Adrenal gland (tissue), 19 donors: ENCODE measurements at places on chromosomes 2 and 18.
A peak's percentile ranks its signal among the peaks of the same experiment; 100 is the strongest.

GRCh38 chr2:183284606-183285005, 160.4 kb downstream of the NUP35 start:
- DNase-seq: no peak

DNA sequence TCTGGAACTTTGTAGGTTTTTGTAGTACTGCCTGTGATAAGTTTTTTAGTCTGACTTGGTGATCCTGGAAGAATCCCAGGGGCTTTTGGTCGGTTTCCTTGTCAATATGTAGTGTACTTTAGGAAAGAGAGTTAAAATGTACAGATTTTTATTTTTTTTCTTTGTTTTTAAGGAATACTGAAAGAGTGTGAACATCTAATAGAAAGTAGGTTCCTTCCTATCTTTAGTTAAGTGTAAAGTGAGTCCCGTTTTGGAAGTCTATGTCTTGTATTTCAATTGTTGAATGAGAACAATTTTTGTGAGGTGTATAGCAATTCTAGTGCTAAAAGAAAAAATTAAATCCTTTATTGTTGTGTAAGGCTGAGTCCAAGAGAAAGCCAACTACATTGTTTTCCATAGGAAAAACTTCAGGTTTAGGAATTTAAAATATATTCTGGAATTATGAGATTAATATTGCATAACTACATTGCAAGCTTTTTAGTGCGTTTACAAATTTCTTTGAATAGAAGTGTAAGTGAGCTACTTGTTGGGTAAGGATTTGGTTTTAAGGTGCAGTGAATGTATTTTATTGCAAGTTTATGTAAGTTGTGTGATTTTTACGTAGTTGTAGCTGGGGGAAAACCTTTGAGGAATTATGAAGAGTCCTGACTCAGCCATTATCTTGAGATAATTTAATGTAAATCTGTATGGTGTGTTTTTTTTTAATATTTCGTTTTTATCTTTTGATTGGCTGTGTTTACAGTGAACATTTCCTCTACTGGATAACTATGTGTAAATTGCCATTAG, 1.7 kb downstream of the VAPA start:
- DNase-seq: no peak

DNA sequence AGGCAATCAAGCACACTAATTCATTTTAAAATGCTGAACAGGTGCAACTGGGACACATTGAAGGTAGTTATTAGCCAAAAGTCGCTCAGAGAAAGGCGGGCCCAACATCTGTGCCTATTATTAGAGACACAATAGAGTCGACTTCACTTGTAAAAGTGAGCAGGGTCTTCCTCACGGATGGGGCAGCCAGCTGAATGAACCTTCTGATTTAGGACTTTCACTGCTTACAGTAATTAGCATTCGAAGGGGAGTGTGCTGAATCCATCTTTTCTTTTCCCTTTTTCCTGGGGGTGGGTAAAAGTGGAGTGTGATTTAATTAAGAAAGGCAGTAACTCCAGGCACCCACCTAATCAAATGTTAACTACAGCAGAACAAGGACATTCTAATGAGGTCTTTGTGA, 677.7 kb downstream of the DCDC2C start:
- DNase-seq: no peak

DNA sequence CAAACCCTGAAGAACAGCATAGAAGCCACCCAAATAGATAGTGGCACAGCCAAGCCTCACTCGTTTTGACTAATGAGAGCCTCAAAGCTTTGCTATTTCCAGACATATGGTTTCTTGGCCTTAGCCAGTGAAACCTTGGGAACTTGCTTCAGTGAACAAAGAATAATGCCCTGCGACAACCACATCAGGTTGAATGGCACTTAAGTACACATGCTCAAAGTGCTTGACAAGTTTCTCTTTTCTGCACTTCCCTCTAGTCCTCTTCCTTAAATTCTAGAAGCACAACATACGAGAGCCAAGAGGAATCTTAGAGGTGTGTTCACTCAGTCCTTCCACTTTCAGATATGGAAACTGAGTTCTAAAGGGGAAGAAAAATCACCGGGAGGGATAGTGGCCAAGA, 258.3 kb downstream of the HAUS1 start:
- DNase-seq: no peak

GRCh38 chr2:12819103-12819475, 102.4 kb downstream of the TRIB2 start:
- peak; percentile 97 for DNase-seq

GRCh38 chr2:63632382-63632781, 43.6 kb downstream of the MDH1 start:
- no peak for DNase-seq

- no peak for DNase-seq
These were observed 91.7 kb upstream of the ACVR1 start for GRCh38 chr2:157967856-157968255.

DNA sequence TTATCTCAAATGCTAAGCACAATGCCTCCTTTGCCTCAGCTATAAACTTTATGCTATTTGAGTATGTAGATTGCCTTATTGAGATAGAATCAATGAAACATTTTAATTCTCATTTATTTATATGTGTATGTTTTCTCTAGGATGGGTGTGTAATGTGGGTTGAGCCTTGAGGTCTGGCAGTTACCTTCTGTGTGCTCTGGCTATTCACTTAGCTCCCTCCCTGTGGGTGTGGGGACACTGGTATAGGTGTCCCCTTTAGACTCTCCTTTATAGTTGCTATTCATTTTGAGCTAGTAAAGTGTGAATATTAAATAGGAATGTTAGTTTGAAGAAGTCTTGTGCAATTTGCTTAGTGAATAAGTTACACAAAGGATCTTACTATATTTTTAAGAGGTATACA, 1.8 kb downstream of the SLC9A4 start:
- DNase-seq: no peak

DNA sequence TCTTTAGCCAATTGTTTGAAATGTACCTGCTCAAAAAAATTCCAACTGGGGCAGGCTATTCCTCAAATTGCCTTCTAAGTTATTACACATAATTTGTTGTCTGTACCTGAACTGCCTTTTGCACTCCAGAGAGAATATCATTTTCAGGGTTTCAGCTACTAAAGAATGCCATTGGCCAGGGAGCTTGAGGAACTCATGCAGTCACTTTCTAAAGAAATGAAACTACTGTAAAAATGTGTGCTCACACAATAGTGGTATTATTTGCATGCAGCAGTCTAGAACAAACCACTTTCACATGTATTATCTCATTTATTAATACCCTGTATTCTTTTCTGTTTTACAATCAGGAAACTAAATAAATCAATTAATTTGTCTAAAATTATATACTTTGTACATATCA, 152.2 kb downstream of the PID1 start:
- no peak for DNase-seq

- DNase-seq: no peak
These were observed 151.7 kb downstream of the TRABD2A start for GRCh38 chr2:84729224-84729623.

DNA sequence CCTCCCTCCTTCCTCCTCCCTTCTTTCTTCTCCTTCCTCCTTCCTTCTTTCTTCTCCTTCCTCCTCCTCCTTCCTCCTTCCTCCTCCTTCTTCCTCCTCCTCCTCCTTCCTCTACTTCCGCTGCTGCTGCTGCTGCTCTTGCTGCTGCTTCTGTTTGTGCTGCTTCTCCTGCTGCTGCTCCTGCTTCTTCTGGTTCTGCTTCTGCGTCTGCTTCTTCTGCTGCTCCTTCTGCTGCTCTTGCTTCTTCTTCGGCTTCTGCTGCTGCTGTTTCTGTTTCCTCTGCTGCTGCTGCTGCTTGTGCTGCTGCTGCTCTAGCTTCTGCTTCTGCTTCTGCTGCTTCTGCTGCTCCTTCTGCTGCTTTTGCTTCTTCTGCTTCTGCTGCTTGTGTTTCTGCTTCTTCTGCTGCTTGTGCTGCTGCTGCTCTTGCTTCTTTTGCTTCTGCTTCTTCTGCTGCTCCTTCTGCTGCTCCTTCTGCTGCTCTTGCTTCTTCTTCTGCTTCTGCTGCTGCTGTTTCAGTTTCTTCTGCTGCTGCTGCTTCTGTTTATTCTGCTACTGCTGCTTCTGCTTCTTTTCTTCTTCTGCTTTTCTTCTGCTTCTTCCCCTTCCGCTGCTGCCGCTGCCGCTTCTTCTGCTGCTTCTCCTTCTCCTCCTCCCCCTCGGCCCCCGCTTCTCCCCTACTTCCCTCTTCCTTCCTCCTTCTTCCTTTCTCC, 8.6 kb downstream of the SNRNP27 start:
- no peak for DNase-seq

DNA sequence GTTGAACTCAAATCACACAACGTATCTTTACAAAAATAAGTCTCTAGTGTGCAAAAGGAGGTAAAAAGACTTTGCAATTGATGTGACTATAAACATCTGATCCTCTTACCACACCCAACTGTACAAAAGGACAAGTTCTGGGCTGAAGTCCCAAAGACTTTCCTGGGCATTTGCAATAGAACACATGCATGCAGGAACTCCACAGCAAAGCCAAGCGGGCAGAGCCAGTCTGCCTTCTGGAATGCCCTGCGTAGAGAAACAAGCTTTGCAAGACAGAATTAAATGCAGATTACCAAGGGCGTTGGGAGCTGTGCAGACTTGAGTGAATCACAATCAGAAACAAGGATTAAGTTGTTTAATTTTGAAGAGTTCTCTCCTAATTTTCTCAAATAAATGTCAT, 208.4 kb upstream of the ZNF521 start:
- peak; percentile 9 for DNase-seq

DNA sequence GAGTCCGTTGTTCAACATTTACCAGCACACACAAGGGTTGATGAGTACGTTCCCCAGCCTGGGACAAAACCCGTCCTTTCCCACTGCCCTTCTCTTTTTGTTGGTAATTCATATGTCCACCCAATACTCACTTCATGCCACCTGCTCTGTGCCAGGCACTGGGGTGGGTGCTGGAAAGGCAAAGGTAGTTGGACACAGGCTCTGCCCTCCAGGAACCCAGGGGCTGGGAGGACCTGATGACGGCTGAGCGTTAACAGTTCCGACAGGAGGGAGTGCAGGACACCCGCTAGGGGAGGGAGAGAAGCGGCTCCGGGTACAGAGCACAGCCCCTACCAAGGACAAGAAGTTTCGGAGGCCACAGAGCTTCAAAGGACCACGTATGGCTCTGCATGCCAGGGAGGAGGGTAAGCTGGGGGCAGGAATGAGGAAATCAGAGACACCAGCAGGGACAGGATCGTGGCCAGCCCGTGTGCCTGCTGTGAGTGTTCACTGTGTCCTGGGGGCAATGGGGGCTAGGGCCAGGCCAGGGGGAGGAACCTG, 134.1 kb upstream of the GPC1 start:
- DNase-seq: no peak
